ENCODE measurements at places on chromosomes 6 and 20.

GRCh38 chr6:123363912-123364311 lies 272.8 kb downstream of the TRDN start:
- no peak for DNase-seq

DNA sequence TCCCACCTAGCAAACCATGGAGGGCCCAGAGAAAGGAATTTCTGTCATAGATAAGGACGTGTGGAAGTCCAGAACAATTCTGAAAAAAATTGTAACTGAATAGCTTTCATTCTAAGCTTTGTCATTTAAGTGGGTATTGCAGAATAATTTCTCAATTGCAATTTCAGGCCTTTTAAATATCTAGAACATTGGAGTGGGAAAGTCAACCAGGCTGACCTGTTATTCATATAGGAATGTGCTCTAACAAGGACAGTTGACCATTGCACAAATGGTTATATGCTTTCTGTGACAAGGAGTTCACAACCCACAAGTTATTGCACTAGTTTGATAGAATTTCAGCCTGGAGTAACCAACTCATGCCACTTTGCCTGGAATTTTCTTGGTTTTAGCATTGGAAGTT lies 53.4 kb upstream of the OLIG3 start:
- DNase-seq, result no peak

DNA sequence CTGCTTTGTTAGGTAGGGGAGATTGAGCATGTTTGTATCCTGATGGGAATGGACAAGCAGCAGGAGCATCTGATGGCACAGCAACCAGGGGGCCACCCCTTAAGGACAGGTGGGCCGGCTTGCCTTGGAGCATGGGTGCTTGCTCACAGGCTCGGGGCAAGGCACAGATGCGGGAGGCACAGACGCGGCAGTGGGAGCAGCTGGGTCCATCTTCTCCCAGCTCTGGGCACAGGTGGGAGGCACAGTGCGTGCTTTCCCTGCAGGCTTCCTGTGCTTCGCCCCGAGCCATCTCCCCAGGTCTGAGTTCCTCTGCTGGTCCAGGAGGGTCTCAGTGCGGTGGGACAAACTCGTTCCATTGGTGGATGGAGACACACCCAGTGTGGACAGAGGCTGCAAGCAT lies 73.6 kb upstream of the BHLHE23 start:
- no peak for DNase-seq

DNA sequence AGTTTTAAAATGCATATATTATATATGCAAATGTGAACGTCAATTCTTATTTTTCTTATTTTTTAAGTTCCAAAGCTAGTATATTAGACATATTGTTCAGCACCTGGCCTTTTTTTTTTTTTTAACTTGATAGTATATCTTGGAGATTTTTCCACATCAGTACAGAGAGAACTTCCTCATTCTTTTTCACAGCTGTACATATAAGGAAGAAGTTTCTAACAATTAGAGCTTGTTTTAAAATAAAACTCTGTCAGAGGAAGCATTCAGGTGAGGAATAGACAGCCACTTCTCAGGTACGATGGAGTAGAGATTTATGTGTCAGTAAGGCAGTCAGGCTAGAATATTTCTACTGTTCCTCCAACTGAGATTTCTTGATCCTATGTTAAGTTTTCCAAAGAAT lies 233.1 kb upstream of the SUPT3H start:
- DNase-seq, result no peak

GRCh38 chr6:96611342-96611991 lies 48.5 kb downstream of the FHL5 start:
- DNase-seq, result no peak

- DNase-seq, result no peak
These were observed 7.8 kb upstream of the DOK5 start for GRCh38 chr20:54467622-54468021.

Measured in hindlimb muscle (tissue), 1 donor.